ENCODE measurements at places on chromosomes 1 and 21. TPM values are rescaled to one million over a fixed set of nuclear protein-coding genes. Genes with fewer than 3 reads are reported as not detected.

DNA sequence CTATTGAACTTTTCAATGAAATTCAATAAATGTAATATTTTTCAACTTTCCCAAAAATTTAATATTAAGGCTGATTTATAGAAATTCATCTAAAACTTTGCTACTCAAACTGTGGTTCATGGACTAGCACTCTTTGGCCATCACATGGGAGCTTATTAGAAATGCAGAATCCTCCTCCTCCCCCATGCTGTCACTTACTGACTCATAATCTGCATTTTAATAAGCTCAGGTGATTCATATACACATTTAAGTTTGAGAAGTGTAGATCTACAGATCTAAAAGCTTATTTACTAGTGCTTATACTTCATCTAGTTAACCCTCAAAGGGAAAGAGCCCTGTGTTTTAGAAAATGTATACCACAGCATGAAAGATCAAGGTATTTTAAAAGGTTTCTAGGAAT, 84.3 kb downstream of the HS2ST1 start:
- DNase-seq = no peak

- DNase-seq = peak; percentile 78
Observed at GRCh38 chr1:51313961-51314777, 16.2 kb downstream of the TTC39A start.

DNA sequence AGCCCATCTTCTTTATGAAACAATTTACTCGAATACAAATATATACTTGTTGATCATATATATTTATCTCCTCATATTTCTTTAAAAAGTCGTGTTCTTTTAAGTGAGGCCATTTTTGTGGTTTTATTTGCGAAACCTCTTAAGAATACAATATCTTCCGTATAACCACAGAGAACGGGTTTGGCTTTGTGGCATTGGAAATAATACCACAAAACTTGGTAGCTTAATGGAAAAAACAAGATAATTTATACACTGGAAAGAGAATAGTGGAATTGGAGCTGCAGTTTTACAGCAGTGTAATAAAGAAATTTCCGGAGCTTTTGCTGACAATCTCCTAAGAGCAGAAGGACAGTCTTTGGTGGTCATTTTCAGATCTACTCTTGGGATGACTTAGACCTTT, 29.4 kb downstream of the PTGFR start:
- DNase-seq = no peak

GRCh38 chr1:45442272-45442671, 48.7 kb downstream of the TESK2 start:
- no peak for DNase-seq

The AADACL4 gene
- not detected for total RNA-seq

- no peak for DNase-seq
Observed at GRCh38 chr1:183327434-183328290, 90.5 kb downstream of the NMNAT2 start.

DNA sequence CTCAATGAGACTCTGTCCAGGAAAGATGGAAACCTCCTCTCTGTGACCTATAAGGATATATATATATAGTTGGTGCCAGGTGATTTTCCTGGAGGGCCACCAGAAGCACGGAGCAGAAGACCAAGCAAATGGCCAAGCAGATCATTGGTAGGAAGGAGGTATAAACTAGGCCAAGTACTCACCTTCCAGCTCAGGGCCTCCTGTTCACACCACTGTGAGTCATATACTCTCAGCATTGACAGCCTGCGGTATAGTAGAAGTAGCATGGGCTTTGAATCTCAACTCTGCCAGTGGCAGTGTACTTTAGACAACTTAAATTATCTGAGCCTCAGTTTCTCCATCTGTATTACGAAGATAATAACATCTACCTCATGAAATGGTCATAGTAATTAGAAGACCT, 15.4 kb downstream of the IL12RB2 start:
- no peak for DNase-seq

The WNT9A gene
- total RNA-seq = 2.7 TPM

The FCRL1 gene
- 0.29 TPM for total RNA-seq

GRCh38 chr1:245765230-245766000, 610.6 kb downstream of the KIF26B start:
- no peak for DNase-seq

The SEC16B gene
- 2.6 TPM for total RNA-seq

GRCh38 chr1:25161981-25162380, 70.3 kb downstream of the SYF2 start:
- DNase-seq = no peak

The FCRL6 gene
- total RNA-seq = 0.29 TPM

GRCh38 chr1:178310685-178311105, 186.1 kb downstream of the CLEC20A start:
- DNase-seq = no peak

The CRP gene
- total RNA-seq = 0.33 TPM

The CD34 gene
- 154 TPM for total RNA-seq

DNA sequence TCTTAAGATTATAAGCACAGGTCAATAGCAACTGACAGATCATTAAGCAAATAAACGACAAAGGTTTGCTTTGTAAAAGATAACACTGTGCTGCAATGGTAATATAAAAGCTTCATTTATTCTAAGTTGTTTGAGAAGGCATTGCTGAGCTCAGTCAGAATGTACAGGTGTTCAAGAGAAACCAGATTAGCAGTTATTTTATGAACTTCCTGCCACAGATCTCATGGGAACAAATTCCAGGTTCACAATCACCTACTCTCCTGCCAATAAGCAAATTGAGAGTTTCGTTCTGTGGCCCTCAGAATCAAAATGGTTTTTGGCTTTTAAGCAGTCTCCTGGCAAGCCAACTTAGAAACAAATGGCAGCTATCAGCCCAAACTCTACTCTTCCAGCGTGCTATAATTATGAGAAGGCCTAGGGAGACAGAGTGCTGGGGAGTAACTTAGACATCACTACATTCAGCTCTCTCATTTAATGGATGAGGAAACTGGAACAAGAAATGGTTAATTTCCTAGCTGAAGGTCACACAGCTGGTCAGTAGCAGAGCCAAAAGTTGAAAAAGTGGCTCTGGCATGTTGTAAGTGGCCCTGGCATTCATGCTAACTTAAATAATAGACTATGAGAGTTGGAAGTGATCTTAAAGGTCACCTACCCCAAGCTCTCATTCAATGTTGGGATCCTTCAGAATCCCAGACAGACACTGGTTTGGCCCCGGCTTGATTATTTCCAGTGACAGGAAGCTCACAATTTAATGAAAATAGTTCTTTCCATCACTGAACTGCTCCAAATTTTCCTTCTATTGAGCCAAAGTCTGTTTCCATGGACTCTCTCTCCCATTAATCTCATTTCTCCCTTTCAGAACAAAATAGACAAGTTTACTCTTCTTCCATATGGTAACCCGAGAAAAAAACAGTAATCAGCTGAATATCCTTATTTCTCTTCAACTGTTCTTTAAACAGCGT, 82.6 kb upstream of the EDEM3 start:
- DNase-seq = no peak

GRCh38 chr1:231776010-231776756, 149.6 kb downstream of the DISC1 start:
- no peak for DNase-seq

- peak; percentile 58 for DNase-seq
Observed at GRCh38 chr1:156760092-156760795, 7.1 kb upstream of the PRCC start.

DNA sequence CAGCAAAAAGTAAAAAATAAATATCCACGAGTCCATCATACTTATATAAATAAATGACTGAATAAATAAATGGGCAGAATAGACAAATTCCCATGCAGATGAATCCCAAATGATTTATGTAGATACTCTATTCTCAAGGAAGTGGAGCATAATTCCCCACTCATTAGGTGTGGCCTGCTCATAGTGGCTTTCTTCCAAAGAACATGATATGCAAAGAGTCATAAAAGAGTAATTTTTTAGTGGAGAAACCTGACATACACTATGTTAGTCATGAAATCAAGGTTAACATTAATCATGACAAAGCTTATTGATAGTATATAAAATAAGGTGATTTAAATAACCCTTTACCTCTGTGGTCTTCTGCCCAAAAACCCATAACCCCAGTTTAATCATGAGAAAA, 298.9 kb downstream of the DPYD start:
- DNase-seq = no peak

DNA sequence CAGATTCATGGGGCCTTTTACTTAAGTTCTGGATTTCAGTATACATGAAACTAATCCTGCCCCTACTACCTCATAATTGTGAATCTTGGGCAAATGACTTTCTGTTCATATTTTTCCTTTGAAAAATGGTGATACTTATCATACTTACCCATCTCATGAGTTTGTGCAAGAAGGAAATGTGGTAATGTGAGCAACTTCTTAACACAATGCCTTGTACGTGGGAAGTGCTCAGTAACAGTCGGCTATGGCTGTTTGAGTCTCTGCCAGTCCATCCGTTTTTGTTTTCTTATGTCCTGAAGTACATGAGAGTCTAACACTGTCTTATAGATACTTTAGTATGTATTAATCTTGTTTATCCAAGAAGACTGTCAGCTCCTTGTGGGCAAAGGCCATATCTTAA, 86.5 kb downstream of the PATJ start:
- DNase-seq = no peak

The IL10 gene
- 6.1 TPM for total RNA-seq

The NUCKS1 gene
- total RNA-seq = 157 TPM

DNA sequence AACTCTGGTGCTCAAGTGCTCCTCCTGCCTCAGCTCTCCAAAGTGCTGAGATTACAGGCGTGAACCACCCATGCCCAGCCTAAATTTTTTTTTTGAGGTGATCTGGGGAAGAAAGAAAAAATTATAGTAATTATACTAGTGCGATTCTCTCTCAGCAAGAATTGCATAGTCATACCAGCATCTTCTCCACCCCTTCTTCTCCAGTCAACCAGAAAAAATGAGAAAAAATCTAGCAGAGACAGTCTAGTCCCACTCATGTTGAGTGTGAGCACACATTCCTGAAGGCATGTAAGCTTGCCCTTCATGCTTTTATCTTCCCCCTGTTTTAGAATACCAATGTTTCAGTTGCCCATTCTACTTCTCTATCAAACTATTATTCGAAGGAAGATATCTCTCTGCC, 207.6 kb downstream of the S1PR1 start:
- DNase-seq = no peak

DNA sequence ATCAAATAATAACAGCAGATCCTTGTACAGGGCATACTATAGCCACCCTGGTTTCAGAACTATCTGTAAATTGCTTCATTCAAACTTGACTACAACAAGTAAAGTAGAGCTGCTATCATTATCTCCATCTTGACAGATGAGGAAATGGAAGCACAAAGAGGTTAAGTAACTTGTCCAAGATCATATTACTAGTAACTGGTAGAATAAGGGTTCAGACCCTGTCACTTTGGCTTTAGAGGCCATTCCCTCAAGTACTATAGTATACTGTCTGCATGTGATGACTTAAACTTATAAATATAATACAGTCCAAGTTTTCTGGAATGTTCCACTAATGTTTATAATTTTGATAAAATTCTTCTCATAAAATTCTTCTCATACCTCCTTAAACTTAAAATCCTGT, 24.8 kb downstream of the PGM1 start:
- DNase-seq = no peak

GRCh38 chr21:43908167-43908566, 43.1 kb downstream of the AGPAT3 start:
- peak; percentile 71 for DNase-seq

DNA sequence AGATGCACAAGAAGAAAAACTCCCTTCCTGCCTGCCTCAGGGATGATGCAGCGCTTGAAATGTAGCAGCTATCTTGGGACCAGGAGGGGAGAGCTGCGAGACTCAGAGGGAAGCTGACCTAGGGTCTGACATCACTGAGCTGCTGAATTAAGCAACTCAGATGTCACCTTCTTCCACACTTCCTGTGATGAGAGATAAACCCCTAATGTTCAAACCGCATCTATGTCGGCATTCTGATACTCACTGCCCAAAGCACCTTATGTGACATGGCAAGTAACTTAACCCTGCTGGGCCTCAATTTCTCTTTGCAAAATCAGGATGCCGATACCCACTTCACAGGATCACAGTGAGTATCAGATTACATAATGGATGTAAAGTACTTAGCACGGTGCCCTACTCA, 9.1 kb upstream of the AK2 start:
- DNase-seq = no peak

- DNase-seq = no peak
Observed at GRCh38 chr1:48841966-48842365, 65.3 kb upstream of the BEND5 start.

DNA sequence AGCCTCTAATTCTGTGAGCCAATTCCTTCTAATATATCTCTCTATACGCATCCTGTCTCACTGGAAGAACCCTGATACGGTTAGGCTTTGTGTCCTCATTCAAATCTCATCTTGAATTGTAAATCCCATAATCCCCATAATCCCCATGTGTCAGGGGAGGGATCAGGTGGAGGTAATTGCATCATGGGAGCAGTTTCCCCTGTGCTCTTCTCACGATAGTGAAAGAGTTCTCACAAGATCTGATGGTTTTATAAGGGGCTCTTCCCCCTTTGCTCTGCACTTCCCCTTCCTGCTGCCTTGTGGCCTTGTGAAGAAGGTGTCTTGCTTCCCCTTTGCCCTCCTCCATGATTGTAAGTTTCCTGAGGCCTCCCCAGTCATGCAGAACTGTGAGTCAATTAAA, 116.1 kb downstream of the MRPS6 start:
- no peak for DNase-seq
